ENCODE measurements at places on chromosomes 3 and 15.
A peak's percentile ranks its signal among the peaks of the same experiment; 100 is the strongest.

- DNase-seq = no peak
Measured at GRCh38 chr15:73607405-73607804, 25.8 kb downstream of the NPTN start.

DNA sequence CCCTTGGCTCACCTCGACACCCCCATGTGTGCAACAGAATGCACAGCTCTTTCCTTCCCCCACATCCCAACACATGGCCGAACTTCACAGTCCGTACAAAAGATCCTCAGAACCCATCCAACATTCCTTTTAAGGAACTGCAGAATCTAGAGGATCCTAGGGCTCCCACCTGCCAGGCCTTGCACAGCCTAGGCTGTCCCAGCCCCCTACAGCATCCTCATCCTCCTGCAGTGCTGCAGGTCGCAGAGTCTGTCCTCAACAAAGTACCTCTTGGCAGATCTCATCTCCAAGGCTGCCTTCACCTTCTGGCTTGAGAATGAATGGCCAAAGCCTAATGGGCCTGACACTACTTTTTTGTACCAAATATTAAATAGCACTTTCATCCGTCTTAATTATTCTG lies 19.8 kb downstream of the PRR23E start:
- no peak for DNase-seq

GRCh38 chr15:81548365-81549130 lies 174.5 kb upstream of the TMC3 start:
- DNase-seq = no peak

DNA sequence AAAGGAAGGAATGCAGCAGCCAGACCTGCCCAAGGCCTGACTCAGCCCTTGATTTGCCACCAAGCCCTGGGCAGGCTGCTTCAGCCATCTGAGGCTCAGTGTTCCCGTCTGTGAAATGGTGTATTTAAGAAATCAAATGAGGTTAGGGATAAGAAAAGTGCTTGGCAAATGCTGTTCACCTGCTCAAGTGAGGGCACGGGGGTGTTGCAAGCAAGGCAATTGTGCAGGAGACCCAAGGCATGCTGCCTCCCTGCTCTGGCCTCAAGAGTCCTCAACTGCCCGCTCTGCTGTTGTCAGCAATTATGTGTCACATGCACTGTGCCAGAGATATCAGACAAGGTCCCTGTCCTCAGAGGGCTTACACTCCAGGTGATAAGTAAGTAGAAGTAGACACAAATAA lies 101.8 kb downstream of the TPRA1 start:
- no peak for DNase-seq

DNA sequence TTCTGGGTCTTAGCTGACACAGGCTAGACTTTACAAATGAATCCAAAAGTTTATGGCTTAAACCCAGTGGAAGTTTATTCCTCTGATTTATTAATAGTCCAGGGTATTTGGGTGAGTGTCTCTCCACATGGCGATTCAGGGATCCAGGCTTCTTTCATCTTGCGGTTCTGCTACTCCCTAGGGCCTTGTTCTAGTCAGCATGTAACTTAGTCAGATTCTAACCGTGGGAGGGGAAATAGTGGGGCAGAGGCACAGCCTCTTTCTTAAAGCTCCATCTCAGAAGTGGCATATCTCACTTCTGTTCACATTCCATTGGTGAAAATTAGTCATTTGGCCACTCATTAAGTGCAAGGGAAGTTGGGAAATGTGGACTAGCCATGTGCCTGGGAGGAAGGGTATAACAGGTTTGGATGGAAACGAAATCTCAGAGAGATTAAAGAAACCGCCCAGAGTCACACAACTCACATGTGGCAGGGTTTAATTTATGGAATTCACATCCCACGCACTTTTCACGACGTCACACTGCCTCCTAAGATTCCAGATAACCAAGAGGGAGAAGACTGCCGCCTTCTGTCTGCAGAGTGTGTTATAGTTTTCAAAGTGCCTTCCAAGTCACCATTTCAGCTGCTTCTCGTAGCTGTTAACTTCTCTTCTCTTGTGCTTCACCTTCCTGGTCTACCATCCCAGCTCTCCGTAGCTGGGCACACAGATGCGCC lies 11.4 kb upstream of the RASGRF1 start:
- no peak for DNase-seq

- DNase-seq = peak; percentile 61
Measured at GRCh38 chr3:129315223-129315997, 36.7 kb downstream of the HMCES start.

DNA sequence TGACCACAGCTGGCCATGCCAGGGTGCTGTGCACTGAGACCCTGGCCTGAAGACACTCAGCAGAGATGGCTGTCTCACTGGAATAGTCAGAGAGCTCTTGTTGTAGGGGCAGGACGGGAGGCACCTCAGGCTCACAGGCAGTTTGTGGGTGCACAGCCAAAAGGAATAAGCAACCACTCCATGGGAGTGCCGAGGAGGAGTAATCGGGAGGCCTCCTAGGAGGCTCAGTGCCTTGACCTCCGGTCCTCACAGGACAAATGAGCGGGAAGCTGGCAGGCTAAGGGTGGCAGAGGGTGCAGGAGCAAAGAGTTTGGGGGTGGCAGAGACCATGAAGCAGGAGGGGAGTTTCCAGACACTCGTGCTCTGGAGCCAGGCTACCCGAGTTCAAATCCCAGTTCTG lies 81.7 kb downstream of the SMAD6 start:
- DNase-seq = no peak

- no peak for DNase-seq
Measured at GRCh38 chr3:179278151-179278550, 27.2 kb upstream of the KCNMB3 start.

DNA sequence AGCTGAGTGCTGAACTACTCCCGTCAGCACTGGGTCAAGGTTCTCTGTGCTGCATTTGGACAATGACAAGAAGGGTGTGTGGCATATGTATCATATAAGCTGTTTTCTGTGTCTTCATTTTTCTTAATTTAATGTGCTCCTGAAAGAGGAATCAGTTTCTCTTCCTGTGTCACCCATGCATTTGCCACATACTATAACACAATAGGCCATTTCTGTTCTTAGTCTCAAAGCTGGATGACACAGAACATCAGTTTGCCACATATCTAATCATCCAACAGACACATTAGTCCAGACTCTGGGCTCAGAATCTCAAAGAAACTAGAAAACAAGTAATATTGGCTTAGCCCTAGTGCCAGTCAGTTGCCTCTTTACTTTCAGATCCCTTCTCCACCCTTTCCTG lies 34.1 kb downstream of the CEP19 start:
- no peak for DNase-seq

GRCh38 chr15:92979011-92979701 lies 79.0 kb downstream of the CHD2 start:
- DNase-seq = no peak

DNA sequence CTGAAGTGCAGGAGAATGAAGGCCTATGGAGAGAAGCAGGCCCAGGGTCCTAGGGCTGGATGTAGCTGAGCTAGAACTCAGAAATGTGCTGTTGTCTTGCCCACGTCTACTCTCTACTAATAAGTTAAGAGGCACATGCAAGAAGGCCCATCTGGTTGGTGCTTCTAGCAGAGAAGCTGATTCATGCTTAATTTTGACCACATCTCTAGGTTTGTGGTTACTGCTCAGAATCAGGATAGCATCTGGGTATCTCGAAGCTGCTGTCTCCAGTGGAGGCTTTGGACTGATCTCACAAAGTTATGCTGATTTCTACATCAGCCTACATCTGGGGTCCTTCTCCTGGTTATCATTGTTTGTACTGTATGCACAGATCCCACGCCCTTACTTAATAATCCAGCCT lies 87.3 kb downstream of the CACNA1D start:
- peak; percentile 80 for DNase-seq

DNA sequence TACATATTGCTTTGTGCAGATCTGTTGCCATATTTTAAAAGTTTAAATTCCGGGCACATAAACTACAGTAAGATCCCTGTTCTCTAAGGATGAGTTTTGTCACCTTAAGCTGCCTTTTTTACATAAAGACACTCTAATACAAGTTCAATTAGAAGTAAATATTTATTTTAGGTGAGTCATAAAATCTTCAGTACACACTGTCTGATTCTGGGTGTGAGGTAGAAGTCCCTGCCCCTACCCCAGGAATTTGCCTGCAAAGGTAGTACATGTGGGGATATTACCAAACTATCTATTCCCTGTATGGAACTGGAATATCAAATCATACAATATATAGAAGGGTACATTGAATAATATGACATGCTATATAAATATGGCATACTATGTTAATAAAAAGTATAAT lies 6.3 kb downstream of the SCG3 start:
- DNase-seq = no peak

DNA sequence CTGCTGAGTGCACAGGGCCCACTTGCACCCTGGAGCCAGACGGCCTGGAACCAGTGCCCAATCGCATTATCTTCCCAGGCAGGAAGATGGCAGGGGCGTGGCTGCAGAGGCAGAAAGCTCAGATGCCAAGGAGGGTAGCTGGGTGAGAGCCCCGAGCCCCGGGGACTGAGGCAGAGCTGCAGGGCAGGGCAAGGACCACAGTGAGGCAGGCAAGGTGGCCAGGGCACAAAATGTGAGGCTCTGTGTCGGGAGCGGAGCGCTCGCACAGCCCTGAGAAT lies 1.6 kb upstream of the CCDC33 start:
- DNase-seq = no peak

GRCh38 chr3:55044486-55044885 lies 116.6 kb upstream of the LRTM1 start:
- DNase-seq = no peak

GRCh38 chr3:141103067-141103466 lies 51.9 kb downstream of the SPSB4 start:
- DNase-seq = no peak

DNA sequence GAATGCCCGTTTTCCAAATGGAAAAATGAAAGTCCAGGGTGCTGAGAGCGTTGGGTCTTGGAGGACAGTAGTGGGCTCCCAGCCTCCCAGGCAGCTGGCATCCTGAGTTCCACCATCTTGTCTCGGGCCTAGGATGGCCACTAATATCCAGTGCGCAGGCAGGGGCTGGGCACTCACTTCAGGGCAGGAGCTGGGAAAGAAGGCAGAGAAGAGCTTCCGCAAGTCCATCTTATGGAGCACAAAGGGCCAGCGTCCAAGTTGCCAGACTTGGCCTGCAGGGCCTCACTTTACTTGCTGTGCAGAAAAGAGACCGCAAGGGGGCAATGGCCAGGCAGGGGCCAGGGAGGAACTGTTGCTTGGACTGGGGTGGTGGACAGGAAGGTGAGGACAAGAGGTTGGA lies 46.1 kb downstream of the IQSEC1 start:
- DNase-seq = no peak

- peak; percentile 3 for DNase-seq
Measured at GRCh38 chr3:6108957-6109356, 752.0 kb upstream of the GRM7 start.

DNA sequence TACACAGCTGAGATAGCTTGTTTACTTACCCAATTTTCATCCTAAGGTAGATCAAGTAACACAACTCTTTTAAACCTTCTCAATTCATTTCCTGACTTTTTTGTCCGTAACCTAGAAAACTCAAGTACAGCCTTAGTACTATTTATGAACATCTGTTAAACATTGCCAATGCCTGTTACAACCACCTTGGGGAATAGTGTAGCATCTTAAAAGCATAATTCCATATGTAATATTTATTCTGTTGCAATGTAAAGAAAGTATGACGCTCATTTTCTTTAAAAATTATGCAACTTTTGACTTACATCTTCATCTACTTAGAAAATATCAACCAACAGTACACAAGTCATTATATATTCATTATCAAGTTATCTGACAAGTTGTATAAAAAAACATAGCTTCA lies 54.6 kb downstream of the SUCLG2 start:
- no peak for DNase-seq

GRCh38 chr3:42117175-42118008 lies 26.2 kb downstream of the TRAK1 start:
- peak; percentile 62 for DNase-seq
